Caco-2 (cell line): ENCODE measurements at places on chromosomes 4 and X. TPM values are rescaled to one million over a fixed set of nuclear protein-coding genes. Genes with fewer than 3 reads are reported as not detected.

- DNase-seq = no peak
Measured at GRCh38 chr4:54296548-54297203, 67.6 kb downstream of the PDGFRA start.

GRCh38 chr4:138639018-138639741, 376.4 kb upstream of the NOCT start:
- DNase-seq = no peak

- DNase-seq = no peak
Measured at GRCh38 chr4:16759931-16760582, 138.4 kb downstream of the LDB2 start.

GRCh38 chr4:183766140-183766539, 107.0 kb downstream of the TRAPPC11 start:
- no peak for DNase-seq

- DNase-seq = no peak
Measured at GRCh38 chr4:166091912-166092510, 219.0 kb downstream of the TLL1 start.

DNA sequence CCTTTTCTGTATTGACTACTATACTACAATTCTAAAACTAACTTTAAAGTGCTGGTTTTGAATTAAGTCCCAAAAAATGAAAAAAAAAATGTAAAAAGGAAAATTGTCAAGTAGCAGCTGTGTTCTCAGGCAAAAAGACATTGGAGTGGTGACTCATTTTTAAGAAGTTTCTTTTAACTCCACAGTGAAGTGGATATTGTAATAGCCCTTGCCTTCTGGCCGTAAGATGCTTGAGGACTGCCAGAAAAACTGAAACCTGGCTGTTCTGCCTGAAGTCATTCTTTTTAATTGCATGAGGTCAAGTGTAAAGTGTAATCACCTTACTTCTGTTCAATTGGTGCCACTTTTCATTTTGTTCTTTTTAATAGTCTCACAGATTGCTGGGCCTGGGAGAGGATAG, 28.9 kb downstream of the SPANXD start:
- no peak for DNase-seq

GRCh38 chrX:12956704-12957534, 18.0 kb upstream of the TMSB4X start:
- no peak for DNase-seq

DNA sequence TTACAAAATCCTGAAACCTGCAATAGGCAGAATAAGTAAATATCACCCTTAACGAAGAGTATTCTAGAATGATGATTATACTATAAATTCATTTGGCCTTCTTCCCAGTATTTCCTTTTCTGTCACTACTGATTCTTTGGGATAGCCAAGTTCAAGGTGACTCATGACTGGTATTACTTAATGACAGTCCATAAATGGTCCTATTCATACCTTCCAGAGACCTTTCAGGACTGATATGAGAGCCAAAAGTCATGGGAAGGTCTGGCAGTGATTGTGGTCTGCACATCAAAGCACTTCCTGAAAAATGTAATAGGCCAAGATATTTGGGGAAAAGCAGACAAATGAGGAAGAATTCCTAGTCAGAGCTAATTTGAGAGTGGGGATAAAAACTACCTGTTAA, 239.6 kb upstream of the FAM47A start:
- DNase-seq = no peak

DNA sequence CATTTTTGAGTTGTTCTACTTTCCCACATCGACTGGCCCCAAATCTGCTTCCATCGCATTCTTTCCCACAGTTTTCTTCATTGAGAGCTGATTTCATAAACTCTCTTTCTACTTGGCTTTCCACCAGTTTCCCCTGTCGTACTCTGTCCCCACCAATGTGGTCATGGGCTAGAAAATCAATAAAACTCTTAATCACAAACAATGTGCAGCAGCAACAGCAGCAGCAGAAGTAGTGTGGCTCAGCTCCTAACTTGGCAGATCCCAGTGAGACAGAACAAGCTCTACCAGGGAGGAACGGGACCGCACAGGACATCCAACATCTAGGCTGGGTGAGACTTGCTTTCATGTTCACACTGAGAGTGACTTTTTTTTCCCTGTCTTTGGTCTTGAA, 3.1 kb upstream of the SETD7 start:
- DNase-seq = no peak

GRCh38 chr4:89254847-89255246, 52.8 kb downstream of the GPRIN3 start:
- DNase-seq = peak; percentile 29

DNA sequence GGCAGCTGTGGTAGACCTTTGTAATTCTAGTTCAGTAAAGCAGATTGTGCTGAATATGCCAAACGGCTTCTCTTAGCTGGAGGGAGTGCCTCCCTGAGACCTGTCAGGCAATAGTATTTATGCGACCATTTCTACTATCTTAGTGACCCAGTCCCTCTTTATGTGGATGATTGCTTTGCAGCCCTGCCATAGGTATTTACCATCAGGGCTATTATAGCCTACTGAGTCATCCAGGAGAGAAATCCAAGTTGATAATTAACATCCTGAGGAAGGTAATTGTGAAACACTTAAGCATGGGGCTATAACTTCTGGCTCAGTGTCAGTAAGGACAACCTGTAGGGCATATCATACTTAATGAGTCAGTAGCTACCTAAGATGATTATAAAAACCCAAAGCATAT, 103.9 kb upstream of the MAOA start:
- DNase-seq = peak; percentile 57

DNA sequence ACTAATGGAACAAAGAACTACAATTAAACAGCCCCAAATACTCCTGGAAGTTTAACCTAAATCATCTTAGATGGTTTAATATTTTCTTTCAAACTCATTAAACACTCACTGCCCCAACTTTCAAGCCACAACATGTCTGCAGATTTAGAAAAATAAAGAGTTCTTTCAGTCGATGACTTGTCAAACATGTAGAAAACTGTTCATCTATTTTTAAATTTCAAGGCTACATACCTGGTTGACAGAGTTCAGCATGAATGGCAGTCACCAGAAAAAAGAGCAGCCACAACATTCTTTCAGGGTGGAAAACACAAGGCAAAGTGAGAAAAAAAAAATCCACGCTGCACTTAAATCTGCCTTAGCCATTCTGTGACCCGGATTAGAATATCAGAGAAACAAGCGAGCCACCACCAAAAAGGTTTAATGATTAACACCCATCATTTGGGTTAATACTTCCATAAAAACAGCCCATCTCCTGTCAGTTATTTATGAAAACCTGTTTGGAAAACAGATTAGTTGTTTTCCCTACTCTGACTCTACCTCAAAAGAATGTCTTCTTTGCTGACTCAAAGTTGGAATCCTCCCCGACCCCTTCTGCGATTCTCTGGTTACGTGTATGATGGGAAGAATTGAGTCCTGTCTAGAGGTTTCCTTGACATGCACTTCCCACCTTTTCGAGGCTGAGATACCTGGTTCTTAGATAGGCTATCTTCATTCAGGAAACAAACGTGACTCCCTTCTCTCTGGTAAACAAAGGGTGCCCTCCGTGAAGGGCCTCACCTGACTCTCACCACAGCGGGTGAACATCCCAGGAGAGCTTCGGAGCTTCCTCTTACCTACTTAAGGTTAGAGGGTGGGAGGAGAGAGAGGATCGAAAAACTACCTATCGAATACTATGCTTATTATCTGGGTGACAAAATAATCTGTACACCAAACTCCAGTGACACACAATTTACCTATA, at the start of gene CLTRN:
Gene CLTRN, minus strand, starts transcription at position 319 of the 958 bp plus-strand sequence. Its CDS starts 30 bp downstream, at position 289.
- no peak for DNase-seq

GRCh38 chr4:69122476-69122875, 26.2 kb downstream of the UGT2B7 start:
- DNase-seq = no peak

DNA sequence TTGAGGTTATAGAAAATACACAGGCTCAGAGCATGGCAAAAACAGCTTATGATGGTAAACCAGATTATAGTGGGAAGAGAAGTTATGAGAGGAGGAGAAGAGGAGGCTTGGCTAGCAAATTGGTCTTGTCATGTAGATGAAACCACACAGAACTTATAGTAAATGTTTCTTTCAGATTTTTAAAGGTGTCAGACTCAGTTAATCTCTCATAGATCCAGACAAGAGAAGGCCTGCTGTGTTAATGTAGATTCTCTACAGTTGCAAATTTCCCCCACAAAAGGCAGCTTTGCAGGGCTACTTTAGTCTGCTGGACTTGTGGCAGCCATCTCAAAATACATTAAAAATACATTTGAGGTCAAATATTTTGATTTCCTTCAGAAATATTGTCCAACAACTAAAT, 1731.7 kb downstream of the ARAP2 start:
- DNase-seq = no peak

GRCh38 chr4:127362686-127363085, 270.1 kb upstream of the INTU start:
- DNase-seq = no peak

- DNase-seq = no peak
Measured at GRCh38 chr4:94516067-94516466, 64.3 kb downstream of the PDLIM5 start.

DNA sequence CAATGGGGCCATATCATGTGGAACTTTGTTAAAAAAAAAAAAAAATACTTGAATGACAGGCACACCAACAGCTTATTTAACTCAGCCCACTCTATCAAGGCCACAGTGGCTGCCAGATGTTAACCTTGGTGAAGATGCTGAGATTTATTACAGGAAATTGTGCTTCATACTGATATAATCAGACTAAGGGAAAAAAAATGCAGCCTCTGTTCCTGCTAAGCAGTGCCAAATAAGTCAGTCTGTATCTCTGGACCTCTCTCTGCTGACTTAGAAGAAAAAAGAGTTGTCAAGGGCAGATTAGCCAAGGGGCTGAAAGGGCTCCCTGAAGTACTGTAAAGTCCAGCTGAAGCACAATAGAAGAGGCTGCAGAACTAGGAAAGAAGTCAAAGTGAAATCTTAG, 677.7 kb upstream of the HTR2C start:
- no peak for DNase-seq

DNA sequence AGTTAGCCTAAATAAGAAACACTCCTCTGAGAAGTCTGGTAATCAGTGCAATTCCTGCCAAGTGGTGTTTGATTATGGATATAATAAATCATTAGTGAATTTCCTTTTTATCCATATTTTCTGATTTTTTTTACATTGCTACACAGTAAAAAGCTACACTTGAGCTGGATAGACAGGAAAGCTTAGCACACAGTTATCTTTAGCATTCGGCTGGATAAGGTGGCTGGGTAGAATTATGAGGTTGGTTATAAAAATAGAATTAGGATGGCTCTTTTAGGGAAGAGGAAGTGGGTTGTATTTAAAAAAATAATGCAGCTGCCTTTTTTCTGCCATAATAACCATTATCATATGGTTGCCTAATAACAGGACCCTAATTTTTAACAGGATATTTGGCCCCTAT, 460.6 kb downstream of the NAF1 start:
- DNase-seq = no peak

GRCh38 chr4:140130677-140131076, 23.3 kb downstream of the MAML3 start:
- DNase-seq = no peak

GRCh38 chr4:172061204-172061603, 248.0 kb downstream of the GALNTL6 start:
- DNase-seq = no peak

DNA sequence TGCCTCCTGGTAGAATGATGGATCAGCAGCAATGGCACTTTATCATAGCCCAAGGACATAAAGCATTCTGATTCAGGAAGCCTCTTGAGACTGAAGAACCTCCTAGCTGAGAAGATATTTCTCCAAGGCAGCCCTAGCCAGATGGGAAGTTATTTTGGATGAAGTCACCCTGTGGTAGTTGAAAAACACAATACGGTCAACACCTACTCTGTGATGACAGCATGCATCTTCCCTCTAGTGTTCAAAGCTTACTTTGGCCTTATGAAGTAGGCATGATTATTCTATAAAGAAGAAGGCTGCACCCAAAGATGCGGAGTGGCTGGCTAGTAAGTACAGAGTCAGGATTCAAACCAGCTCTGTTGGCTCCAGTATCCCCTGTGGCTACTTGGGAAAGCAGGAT, 47.9 kb downstream of the TLR10 start:
- DNase-seq = no peak

GRCh38 chr4:11198516-11199305, 230.0 kb downstream of the HS3ST1 start:
- no peak for DNase-seq

GRCh38 chr4:185578284-185578683, 43.0 kb upstream of the PDLIM3 start:
- DNase-seq = no peak

DNA sequence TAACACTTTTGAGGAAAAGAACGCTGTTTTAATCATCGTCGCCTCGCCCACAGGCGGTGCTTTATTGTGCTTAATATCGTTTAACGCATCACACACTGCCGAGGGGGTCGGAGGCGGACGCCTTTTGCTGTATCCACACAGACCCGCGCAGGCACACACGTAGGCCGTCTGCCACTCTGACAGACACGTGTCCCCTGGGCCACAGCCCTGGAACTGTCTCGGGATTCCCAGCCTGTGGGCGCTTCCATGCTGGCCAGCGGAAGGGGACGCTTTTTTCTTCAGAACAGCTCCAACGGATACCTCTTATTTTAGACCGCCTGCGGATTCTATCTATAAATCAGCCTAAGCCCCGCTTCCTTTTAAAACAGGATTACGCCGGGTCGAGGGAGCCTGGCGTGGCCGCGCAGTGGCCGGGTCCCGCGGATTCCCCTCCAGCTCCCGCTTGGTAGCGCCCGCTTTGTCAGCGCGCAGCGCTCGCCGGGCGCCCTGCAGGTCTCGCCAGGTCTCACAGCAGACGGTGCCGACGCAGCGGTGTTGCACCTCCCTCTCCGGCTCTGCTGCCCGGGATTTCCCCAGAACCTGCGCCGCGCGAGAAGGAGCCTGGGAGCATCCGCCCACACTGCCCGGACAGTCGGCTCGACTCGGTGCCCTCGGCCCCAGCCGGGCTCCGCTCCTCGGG, at the start of gene NOCT:
Gene NOCT, plus strand, starts transcription at position 513 of the 679 bp plus-strand sequence. CDS start 201 bp downstream, outside the sequence.
- DNase-seq = peak; percentile 92

DNA sequence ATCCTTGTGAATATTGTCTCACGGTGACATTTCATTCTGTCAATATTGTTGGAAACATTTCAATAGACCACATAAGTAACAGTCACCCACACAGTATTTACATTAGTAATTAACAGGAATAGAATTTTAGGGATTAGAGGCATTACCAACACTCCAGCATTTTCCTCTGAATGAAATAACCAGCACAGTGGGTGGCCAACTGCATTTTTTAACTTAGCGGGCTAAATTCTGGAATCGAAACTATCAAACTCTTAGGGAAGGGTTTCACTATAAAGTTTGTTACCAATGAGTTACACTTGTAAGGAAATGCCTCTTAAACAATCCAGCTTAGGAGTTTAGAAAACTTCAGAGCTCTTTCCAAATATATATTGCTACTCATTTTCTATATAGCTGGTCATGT, 403.0 kb downstream of the ADGRL3 start:
- DNase-seq = no peak

The GAK gene
- total RNA-seq = 126 TPM in 2 replicates

The CDX4 gene
- not detected in 2 replicates for total RNA-seq

The SPIN3 gene
- 17.9 TPM in 2 replicates for total RNA-seq

The SPANXC gene
- total RNA-seq = not detected in 2 replicates

The LRCH2 gene
- 0.18 and 0.19 TPM in 2 replicates for total RNA-seq

The S100G gene
- total RNA-seq = not detected in 2 replicates

The TENM3 gene
- total RNA-seq = 94.7 and 101 TPM in 2 replicates

The OPHN1 gene
- 2.8 and 4.6 TPM in 2 replicates for total RNA-seq
